ENCODE measurements at places on chromosomes 1 and 21. TPM values are rescaled to one million over a fixed set of nuclear protein-coding genes. Genes with fewer than 3 reads are reported as not detected.

DNA sequence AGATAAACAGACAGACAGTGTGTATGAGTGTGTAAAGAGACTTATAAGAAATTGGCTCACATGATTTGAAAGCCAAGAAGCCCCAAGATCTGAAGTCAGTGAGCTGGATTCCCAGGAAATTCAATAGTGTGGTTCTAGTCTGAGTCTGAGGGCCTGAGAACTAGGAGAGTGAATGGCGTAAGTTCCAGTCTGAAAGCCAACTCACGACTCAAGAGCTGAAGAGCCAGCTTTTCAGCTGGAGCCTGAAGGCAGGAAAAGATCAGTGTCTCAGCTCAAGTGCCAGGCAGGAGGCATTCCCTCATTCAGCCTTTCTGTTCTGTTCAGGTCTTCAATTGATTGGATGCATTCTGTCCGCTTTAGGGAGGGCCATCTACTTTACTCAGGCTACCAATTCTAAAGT, 257.2 kb downstream of the PLPP3 start:
- no peak for ATAC-seq

- peak; percentile 3 for ATAC-seq
Measured at GRCh38 chr1:155072531-155073289, 5.9 kb upstream of the EFNA3 start.

DNA sequence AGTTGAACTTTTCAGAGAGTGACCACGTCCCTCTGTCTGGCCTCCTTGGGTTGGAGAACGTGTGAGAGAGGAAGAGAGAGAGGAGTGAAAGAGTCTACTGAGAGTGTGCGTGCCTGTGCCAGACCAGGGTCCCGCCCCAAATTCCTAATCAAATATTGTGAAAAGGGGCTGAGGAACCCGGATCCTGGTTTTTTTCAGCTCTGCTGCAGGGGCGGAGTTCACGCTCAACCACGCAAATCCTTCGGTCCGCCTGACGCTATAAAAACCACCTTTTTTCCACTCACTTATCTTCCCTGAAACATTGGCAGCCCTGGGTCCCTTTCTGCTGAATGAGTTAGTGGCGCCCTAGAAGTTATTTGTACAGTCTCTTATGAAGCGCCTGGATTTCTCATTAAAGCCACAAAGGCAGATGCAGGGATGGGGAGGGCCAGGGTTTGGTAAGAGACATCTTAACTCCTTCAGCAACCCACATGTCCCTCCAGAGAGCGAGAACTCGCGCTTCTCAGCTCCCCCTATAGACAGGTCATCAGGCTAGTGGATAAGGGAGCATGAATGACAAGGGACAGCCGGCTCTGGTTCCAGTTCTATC, at the start of gene FMOD:
Gene FMOD (minus strand): TSS at position 86 of the 589 bp plus-strand sequence. CDS start 2,852 bp downstream, outside the sequence.
- ATAC-seq: no peak

DNA sequence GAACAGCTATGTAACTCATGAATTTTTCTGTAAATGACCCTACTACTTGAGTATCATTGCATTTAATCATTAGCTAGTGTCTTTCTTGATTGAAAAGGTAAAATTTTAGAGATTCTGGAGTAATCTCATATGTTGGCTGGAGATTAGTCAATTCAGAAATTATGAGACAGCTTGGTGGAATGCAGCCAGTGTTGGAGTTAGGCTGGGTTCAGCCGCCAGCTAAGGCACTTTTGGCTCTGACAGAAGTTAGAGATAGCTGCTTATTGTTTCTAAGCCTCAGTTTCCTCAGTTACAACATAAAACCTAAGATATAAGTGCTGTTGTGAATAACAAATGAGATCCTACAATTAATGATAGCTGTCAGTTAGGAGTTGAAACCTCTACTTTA, 49.4 kb downstream of the TBCE start:
- ATAC-seq: no peak

GRCh38 chr1:162697140-162697895, 65.1 kb downstream of the DDR2 start:
- no peak for ATAC-seq

DNA sequence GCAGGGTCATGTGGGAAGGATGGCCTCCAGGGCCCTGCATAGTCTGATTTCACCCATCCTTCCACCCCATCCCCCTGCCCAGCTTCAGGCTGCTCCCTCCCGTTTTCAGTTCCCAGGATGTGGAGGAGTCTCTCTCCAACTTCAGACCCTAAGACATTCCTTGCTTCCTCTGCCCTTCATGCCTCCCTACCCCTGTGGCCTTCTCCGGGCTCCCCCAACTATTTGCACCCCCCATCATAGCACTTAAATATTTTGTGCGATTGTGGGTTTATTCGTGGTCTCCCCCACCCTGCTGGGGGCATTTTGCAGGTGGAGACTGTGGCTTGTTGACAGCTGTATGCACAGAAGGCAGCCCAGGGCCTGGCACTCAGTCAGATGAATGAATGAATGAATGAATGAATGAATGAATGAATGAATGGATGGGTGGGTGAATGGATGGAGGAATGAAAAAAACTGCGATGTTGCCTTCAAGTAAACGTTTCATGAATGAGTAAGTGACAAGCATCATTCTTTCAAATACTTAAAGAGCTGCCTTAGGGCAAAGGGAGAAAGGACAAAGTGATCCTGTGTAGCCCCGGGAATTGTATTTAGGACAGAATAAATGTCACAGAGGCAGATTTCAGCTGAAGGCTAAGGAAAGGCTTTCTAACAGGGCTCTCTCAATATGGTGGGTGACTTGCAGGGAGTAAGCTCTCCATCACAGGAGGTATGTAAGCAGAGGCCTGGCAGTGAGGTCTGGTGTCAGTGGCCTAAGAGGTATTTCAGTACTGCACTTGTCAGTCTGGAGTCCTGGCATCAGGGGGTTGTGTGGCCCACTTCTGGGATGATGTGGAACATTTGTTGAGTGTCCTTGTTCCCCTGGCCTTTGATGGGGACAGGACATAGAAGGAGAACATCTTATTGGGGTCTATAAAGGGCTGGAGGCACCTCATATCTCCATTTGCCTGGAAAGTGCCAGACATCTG, 156.4 kb downstream of the PTPRU start:
- ATAC-seq: no peak

GRCh38 chr1:53951697-53952096, 5.5 kb downstream of the LRRC42 start:
- no peak for ATAC-seq

- no peak for ATAC-seq
Measured at GRCh38 chr1:201275253-201275666, 8.0 kb upstream of the PKP1 start.

GRCh38 chr1:31272369-31272768, 24.2 kb downstream of the SNRNP40 start:
- ATAC-seq: no peak

- no peak for ATAC-seq
Measured at GRCh38 chr1:215900684-215901083, 333.6 kb downstream of the KCTD3 start.

- peak; percentile 18 for ATAC-seq
Measured at GRCh38 chr21:43866260-43866629, 1.2 kb downstream of the AGPAT3 start.

GRCh38 chr1:176552999-176553398, 90.0 kb downstream of the PAPPA2 start:
- ATAC-seq: no peak

GRCh38 chr1:83761167-83762038, 237.5 kb downstream of the TTLL7 start:
- peak; percentile 70 for ATAC-seq

DNA sequence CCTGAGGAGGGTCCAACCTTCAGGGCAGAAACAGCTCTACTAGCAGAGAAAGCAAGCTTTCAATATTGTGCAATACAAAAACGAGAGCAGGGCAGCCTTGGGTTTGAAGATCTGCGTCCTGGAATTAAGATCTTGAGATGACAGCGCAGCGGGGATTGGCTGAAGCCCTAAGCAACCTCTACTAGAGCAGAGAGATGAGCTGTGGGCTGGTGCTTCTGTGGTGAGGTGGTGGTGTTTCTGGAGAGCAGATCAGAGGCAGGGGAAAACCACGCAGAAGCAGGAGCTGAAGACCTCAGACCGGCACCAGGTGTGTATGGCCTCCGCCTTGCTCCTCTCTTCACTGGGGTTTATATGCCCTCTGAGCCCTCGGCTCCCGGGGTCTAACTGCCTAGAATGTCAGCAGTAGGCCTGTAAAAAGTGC, 12.5 kb downstream of the TRAF3IP3 start:
- ATAC-seq: no peak

DNA sequence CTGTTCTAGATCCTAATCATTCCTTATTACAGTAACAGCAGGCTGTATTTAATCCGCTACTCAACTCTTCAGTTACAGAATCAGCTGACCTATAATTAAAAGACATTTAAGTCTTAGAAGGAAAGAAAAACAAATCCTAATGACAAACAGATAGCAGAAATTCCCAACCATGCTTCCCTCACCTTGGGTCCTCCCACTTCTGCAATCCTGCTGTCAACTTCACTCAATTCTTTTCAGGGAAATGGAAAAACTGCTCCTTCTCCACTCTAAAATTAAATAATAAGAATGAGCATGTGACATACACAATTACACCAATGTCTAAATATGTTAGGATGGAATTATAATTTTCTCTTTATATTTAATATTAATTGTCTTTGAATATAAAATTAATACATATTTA, 182.6 kb upstream of the LYPLAL1 start:
- ATAC-seq: no peak

DNA sequence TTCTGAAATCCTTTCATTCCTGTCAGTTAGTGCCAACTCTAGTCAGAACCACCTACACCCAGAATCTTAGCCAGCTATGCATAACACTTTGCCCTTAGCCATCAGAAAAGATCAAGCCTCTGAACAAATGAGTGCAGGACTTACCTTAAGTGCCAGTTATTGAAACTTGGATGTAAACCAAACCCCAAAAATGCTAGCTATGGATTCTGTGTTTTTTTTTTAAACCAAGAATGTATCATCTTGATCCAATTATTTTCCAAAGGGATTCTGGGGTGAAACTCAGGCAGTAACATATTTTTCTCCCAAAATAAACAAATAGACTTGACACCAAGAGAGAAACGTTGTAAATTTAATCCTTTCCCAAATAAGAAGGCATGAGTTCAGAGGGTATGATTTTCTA, 538.6 kb upstream of the ADAMTS5 start:
- no peak for ATAC-seq

DNA sequence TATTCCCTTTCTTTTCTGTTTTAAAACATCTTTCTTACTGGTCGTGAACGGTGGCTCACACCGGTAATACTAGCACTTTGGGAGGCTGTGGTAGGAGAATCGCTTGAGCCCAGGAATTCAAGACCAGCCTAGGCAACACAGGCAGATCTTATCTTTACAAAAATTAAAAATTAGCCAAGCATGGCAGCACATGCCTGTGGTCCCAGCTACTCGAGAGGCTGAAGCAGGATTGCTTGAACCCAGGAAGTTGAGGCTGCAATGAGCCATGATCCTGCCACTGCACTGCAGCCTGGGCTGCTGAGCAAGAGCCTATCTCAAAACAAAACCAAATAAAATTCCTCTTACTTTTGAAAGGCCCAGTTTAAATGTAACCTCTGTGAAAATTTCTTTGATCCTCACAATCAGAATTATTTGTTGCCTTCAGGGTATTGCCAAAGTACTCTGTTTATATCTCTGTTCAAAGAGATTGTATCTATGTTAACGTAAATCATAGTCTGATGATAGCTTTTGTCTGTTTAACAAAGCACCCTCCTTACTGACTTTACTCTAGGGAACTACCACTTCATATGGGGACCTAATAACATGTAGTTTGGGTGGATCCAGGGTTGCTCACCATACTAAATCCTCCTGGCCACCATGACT, 71.6 kb downstream of the RERE start:
- ATAC-seq: no peak

- peak; percentile 91 for ATAC-seq
Measured at GRCh38 chr1:158177700-158178450, 2.8 kb upstream of the CD1D start.

GRCh38 chr1:37811027-37811655, 3.1 kb upstream of the YRDC start:
- no peak for ATAC-seq

DNA sequence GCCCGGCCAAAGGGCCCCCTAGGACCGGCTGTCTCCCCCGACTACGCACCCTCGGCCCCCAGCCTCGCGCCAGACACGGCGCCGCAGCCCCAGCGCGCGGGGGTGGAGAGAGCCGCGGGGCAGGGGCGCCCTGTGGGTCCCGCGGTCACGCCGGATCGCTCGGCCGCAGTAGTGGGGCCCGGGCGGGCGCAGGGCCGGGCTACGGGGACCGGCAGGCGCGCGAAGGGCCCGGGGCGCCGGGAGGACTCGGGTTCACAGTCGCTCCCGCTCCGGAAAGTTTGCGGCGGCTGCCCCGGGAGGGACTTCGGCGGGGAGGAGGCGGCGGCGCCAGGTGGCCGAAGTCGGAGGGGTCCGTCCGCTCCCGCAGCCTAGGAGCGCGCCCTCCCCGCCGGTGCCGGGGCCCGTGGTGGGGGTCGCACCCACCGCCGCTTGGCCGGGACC, 7.1 kb upstream of the ZNF669 start:
- ATAC-seq: peak; percentile 51

- ATAC-seq: no peak
Measured at GRCh38 chr1:185816460-185816859, 82.3 kb downstream of the HMCN1 start.

GRCh38 chr1:34376531-34376930, 199.8 kb downstream of the C1orf94 start:
- ATAC-seq: no peak

- no peak for ATAC-seq
Measured at GRCh38 chr21:44713846-44714245, 2.5 kb upstream of the TSPEAR start.

DNA sequence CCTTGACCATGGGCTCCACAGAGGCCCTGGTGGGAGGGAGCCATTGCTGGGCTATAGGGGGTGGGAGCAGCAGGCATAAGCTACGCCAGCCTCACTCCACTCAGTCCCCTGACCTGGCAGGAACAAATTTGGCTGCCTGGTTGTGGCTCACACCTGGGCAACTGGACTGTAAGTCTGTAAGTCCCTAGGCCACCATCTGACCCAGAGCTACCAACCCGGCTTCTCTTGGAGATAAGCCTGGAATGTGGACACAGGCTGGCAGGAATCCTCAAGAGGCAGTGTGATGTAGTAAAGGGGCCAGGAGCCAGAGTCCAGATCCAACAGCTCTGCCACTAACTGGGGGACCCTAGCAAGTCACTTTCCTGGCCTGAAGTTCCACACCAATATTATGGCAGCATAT, 11.4 kb downstream of the NCF2 start:
- ATAC-seq: no peak

DNA sequence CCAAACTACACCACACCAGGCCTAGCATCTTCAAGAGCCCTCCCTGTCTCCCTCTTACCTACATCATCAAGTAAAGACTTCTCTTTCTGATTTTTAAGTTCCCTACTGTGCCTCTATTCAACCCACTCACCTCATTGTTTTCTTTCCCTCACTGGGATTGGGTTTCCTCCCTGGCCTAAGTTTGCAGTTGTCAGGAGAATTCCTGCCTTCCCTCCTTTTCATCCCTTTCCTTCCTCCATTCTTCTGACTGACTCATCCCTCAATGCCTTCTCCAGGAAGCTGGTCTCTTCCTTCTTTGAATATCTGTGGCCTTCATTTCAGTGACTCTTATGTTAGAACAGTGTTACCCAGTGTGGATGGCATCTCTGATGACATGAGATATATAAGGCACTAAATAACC, 139.9 kb upstream of the KIAA0040 start:
- no peak for ATAC-seq

Gene ELAPOR1
- total RNA-seq: 0.48 TPM

Gene LMOD1
- 0.16 TPM for total RNA-seq

Gene LAD1
- 0.28 TPM for total RNA-seq

Gene PDC
- total RNA-seq: 1.5 TPM

Gene ACTL8
- total RNA-seq: 0.47 TPM

Gene RXFP4
- total RNA-seq: 0.87 TPM

Gene ASAP3
- total RNA-seq: 37.4 TPM

Gene GLIS1
- total RNA-seq: 0.33 TPM
